NCI-H748 treated with DMSO at 0.1 percent for 48 hours (cell line): ENCODE measurements at places on chromosomes 3 and 15.

DNA sequence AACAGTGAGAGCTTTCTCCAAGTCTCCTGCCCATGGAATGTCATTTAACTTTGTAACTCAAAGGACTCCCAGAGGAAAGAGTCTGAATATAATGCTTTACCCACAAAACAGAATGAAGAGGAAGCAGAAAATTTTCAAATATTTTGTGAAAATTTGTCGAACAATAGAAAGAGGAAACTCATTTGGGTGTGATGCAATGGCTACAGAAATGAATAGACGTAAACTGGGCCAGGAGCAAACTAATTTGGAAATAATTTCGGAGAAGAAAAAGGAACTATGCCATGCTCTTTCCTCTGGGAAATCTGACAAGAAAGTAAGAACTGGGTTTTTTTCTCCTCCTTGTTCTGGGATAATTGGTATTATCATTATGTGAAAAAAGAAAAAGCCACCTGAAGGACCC is 11.2 kb upstream of the SUMF1 start:
- no peak for DNase-seq

DNA sequence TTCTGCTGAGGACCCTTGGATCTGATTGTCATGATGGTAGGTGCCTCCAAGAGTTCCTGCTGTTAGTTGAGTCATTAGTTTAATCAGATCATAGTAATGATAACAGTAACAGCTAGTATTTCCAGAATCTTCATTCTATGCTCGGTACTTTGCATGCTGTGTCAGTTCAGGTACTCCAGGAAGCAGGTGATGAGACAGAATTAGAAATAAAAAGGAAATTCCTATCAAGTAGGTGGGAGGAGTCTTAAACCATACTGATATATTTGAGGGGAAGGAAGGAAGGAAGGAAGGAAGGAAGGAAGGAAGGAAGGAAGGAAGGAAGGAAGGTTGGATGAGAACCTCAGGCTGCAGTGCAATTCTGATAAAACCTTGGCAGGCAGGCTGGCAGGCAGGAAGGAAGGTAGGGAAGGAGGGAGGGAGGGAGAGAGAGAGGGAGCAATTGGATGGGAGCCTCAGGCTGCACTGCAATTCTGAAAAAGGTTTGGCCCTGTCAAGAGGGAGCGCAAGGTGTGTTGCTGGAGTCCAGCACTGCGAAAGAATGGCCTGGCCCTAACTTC is 148.8 kb upstream of the NUDT16 start:
- DNase-seq, result no peak

- peak; percentile 24 for DNase-seq
Measured at GRCh38 chr3:42544492-42545283, 37.1 kb downstream of the SEC22C start.

- no peak for DNase-seq
Measured at GRCh38 chr3:127103080-127103479, 89.9 kb upstream of the PRR23E start.

GRCh38 chr3:2166552-2166951 is 67.9 kb downstream of the CNTN4 start:
- peak; percentile 32 for DNase-seq

DNA sequence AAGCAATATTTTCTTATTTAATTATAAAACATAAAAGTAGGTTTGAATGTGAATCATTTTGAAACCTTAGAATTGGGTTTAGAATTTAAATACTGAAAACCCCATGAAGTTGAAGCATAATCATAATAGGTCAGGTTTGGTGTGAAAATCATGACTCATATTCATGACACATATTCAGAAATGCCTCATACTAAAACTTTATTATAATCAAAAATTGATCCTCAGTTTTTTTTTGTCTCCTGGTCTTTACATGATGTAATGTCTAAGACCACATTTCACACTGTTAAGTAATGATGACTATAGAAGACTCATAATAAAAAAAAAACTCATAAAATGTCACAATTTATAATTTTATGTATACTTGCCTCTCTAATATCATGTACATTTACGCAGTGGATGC is 190.4 kb downstream of the FOXP1 start:
- no peak for DNase-seq

GRCh38 chr3:156052115-156052514 is 68.3 kb upstream of the KCNAB1 start:
- no peak for DNase-seq

GRCh38 chr3:77254967-77255831 is 215.3 kb downstream of the ROBO2 start:
- peak; percentile 70 for DNase-seq

GRCh38 chr15:29103824-29104565 is 165.6 kb downstream of the NSMCE3 start:
- peak; percentile 19 for DNase-seq

- no peak for DNase-seq
Measured at GRCh38 chr3:30443756-30444673, 162.4 kb upstream of the TGFBR2 start.

DNA sequence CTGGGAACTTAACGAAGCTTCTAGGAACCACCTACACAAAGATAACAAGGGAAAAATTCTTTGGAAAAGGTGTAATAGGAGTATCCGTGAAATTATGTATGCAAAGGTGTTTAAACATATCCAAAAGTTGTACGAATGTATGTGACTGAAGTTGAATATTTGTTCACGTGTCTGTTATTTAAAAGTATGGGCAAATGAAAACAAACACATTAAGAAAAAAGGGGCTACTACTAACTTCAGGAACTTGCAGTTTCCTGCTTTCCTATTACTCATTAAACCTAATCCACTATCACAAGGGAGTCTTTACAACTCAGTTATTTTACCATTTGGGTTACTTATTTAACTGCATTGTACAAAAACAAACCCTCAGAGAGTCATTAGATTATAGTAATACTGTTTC is 33.9 kb upstream of the GRAMD1C start:
- no peak for DNase-seq

GRCh38 chr3:153767601-153768560 is 353.3 kb upstream of the ARHGEF26 start:
- no peak for DNase-seq

- DNase-seq, result no peak
Measured at GRCh38 chr15:101148166-101148880, 103.5 kb downstream of the CHSY1 start.

DNA sequence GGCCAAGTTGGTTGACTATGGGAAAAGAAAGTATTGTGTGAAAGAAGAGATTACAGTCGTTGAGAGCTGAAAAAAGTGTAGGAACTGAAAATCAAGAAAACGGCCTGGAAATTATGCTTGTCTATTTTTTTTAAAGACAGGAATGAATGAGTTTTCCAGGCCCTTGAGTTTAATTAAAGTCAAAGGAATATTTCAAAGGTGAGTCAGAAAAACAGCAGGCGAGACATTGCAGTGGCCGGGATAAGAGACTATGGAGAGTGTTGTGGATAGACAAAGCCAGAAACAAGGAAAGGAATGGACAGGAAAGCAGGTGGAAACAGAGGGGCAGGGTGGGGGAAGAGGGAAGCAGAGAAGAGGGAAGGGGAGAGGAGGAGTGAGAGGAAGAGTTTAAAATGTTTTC is 275.1 kb upstream of the LRTM1 start:
- no peak for DNase-seq

DNA sequence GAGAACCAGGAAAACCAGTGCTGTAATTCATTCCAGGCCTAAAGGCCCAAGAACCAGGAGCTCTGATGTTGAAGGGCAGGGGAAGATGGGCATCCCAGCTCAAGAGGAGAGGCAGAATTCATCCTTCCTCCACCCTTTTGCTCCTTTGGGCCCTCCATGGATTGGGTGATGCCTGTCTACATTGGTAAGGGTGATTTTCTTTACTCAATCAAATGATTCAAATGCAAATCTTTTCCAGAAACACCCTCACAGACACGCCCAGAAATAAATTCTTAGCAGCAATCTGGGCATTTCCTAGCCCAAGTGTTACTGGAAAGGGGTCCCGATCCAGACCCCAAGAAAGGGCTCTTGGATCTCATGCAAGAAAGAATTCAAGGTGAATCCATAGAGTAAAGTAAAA is 17.6 kb upstream of the APOD start:
- no peak for DNase-seq

- no peak for DNase-seq
Measured at GRCh38 chr3:173733029-173733652, 335.6 kb downstream of the NLGN1 start.

GRCh38 chr3:114344492-114344891 is 50.7 kb downstream of the TIGIT start:
- DNase-seq, result no peak

- no peak for DNase-seq
Measured at GRCh38 chr3:26340001-26340400, 282.6 kb upstream of the LRRC3B start.

DNA sequence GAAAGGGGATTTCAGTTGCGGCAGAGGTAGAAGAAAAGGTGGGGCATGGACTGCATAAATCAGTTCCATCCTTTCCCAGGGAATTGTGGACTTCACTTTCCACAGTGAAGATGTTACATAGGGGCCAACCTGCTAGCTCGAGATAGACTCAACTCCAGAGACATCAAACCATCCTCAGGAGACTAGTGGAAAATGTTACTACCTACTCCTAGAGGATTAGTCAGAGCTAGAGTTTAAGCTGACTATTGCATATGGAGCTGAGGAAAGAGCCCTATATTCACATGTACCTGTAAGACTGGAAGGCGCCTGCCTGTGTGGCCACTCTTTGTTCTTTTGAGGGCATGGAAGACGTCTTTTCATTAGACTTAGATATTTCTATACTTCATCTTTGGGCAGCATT is 69.2 kb downstream of the KLHL25 start:
- DNase-seq, result no peak

DNA sequence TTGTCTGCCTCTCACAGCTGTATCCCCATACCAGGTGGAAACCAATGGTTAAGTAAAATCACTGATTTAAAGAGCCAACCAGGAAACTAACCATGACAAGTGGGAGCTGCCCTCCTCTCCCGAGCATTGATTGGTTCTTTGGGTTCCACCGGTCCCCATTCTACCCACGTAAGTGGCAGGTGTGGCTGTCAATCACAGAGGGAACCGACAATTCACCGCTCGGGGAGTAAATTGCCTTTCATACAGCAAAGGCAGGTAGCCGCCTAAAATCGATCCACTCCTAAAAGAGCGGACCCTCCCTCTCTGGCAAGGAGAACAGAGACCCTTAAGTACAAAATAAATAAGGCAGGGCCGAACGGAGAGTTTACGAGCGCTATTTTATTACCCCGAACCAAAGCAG is 1.2 kb downstream of the ERC2 start:
- peak; percentile 77 for DNase-seq
